ENCODE measurements at places on chromosomes 1 and 21. TPM values are rescaled to one million over a fixed set of nuclear protein-coding genes. Genes with fewer than 3 reads are reported as not detected.
A peak's percentile ranks its signal among the peaks of the same experiment; 100 is the strongest.

Gene ATP1A4
- 0.27 TPM for total RNA-seq

GRCh38 chr1:29096231-29096886, 27.3 kb downstream of the TMEM200B start:
- peaks cover 10% of the 10 kb centered on the region for H3K4me1 ChIP-seq
- no peaks in the 10 kb centered on the region for H3K27me3 ChIP-seq
- no peak overlapping the region for H3K27ac ChIP-seq
- H3K36me3 ChIP-seq: peaks cover 36% of the 10 kb centered on the region

GRCh38 chr1:61680500-61680899, 44.4 kb downstream of the TM2D1 start:
- peaks cover 35% of the 10 kb centered on the region for H3K36me3 ChIP-seq
- no peak for DNase-seq
- H3K4me3 ChIP-seq: no peak overlapping the region
- no peaks in the 10 kb centered on the region for H3K27me3 ChIP-seq
- no peak overlapping the region for H3K27ac ChIP-seq

- no peak overlapping the region for H3K4me3 ChIP-seq
- no peak for DNase-seq
- H3K27me3 ChIP-seq: no peaks in the 10 kb centered on the region
- H3K27ac ChIP-seq: no peak overlapping the region
- peaks cover 4% of the 10 kb centered on the region for H3K36me3 ChIP-seq
Observed at GRCh38 chr1:85563139-85563538, 17.4 kb upstream of the CCN1 start.

- H3K27ac ChIP-seq: no peak overlapping the region
- H3K4me1 ChIP-seq: peaks cover 32% of the 10 kb centered on the region
- DNase-seq: no peak
Observed at GRCh38 chr1:172339842-172340241, 80.6 kb upstream of the C1orf105 start.

DNA sequence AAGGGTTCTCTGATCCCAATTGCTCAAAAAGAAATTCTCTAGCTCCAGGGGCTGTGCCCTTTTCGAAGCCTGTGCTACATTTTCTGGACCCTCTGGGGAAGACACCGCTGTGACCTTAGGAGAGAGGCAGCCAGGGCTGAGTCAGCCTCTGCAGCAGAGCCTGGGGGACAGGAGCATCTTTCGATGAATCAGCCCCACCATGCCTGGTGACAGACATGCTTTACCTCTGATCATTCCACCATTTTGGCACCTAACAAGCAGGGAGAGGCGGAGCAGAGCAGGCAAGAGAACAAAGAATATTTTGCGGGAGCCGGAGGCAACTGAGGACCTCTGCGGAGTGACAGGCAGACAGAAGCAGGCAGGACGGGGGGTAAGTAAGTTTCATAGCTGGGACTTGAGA, 84.9 kb downstream of the VWA5B1 start:
- no peak for DNase-seq
- peaks cover 84% of the 10 kb centered on the region for H3K27me3 ChIP-seq
- no peak overlapping the region for H3K4me3 ChIP-seq

DNA sequence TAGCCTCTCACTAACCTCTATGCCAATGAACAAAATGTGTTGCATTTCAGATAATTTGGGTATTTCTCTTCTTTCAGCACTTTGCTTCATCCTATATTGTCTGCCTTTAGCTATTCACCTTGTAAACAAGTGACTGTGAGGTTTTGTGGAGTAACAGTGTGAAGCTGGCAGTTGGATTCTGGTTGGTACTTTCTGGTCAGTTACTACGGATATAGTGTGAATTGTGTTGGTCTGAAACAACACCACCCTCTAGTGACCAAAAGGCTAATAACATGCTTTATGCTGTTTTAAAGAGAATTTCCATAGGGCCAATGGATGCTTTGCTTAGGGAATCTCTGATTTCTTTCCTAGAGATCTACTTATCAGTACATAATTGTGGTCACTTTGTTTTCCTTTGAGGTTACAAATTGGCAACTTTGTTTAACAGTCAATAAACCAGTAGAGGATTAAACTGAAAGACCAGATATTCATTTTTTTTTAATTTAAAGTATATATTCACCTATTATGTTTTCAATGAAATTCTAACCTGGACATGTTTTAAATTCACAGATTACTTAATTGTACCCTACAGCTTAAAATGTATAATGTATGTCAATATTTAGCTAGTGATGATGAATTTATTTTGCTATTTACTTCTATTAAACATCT, 2.5 kb upstream of the PTGER3 start:
- no peaks in the 10 kb centered on the region for H3K4me1 ChIP-seq
- H3K4me3 ChIP-seq: peak overlapping the region; percentile 51
- no peaks in the 10 kb centered on the region for H3K36me3 ChIP-seq
- H3K27ac ChIP-seq: no peak overlapping the region
- H3K27me3 ChIP-seq: peaks cover 52% of the 10 kb centered on the region
- no peak for DNase-seq

DNA sequence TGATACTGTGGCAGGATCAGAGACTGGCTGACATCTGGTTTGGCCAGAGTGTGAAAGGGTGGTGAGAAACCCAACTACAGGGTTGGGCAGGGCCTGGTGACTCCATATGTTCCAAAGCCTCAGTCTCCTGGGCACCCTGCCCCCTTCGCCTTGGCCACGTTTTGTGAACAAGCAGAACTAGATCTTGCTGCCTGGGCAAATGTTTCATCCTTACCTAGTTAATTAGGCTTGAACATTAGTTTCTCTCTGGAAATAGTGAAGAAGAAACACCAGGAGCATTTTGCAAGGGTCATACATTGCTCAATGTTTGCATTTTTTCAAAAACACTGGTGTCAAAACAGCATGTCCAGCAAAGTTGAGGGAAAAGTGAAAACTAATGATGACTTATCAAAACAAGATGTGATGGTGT, 60.5 kb downstream of the MAP3K7CL start:
- H3K4me3 ChIP-seq: no peak overlapping the region
- no peaks in the 10 kb centered on the region for H3K27me3 ChIP-seq
- H3K4me1 ChIP-seq: peaks cover 18% of the 10 kb centered on the region

- peaks cover 7% of the 10 kb centered on the region for H3K4me1 ChIP-seq
- H3K27ac ChIP-seq: peak overlapping the region; percentile 4
- H3K36me3 ChIP-seq: no peaks in the 10 kb centered on the region
- H3K27me3 ChIP-seq: no peaks in the 10 kb centered on the region
- no peak for DNase-seq
- H3K4me3 ChIP-seq: no peak overlapping the region
Observed at GRCh38 chr1:180563026-180563827, 4.5 kb downstream of the OVAAL start.

DNA sequence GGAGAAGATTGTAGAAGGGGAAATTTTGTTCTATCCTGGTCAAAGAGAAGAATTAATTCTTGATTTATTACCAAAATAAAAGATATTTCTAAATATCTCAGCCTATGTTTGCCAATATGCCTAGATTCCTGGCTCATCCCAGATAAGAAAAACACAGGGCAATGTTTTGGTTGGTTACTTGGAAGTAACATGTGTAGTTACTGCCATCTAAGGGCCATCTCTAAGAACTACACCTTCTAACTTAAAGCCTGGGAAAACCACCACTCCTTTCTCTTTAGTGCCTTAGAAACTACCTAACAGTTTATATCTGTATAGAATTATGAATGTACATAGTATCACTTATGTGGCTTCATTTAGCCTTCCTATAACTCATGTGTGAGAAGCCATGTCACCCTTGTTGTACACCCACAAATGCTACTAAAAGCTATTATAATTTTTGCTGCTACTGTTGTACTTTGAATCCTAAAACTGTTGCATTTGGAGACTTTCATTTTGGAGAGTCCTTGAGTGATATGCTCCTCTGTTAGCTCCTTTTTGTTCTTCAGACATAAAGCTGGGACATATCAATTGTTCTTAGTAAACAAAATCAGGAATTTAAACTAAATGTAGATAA, 4.5 kb downstream of the AIM2 start:
- no peaks in the 10 kb centered on the region for H3K4me1 ChIP-seq
- no peak for DNase-seq
- no peak overlapping the region for H3K27ac ChIP-seq
- no peaks in the 10 kb centered on the region for H3K36me3 ChIP-seq

GRCh38 chr1:68938051-68938666, 441.3 kb upstream of the DEPDC1 start:
- DNase-seq: no peak
- no peak overlapping the region for H3K4me3 ChIP-seq
- H3K27ac ChIP-seq: no peak overlapping the region
- H3K4me1 ChIP-seq: no peaks in the 10 kb centered on the region
- no peaks in the 10 kb centered on the region for H3K36me3 ChIP-seq

Gene NDUFV3
- total RNA-seq: 43.3 TPM

Gene RGSL1
- total RNA-seq: not detected

Data from type B pancreatic cell (in vitro differentiated cells).